ENCODE measurements at places on chromosomes 16 and 17.
A peak's percentile ranks its signal among the peaks of the same experiment; 100 is the strongest.

- DNase-seq, result no peak
These were observed 82.1 kb downstream of the CCT6B start for GRCh38 chr17:34879146-34879545.

DNA sequence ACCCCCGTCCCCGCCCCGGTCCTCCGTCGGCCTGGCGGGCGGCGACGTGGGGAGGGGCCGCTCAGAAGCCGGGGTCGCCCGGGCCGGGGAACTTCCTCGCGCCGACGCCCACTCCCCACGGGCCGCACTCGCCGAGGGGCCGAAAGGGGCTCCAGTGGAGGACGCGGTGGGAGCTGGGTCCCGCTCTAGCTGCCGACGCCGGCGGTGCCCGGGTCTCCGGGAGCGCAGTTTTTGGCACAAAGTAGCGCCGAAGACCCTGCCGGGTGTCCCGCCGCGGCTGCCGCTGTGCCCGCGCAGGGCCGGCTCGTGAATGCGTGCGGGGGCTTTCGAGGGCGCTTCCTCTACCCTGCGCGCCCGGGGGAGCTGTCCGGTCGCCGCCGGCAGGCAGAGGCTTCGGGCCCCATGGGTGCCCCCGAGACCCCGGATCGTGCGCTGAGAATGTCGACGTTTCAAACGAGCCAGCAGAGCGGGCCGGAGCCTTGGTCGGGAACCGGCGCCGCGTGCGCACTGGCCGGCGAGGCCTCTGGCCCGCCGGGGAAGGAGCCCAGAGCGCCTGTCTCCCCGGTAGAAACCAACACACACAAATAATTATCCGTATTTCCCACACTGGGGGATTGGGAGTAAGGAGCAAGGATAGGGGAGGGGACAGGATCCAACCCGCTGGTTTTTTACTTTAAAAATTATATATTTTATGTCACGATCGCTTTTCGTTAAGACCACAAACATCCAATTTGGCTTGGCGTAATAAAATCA lies 46.6 kb upstream of the SLC38A10 start:
- DNase-seq, result peak; percentile 16

DNA sequence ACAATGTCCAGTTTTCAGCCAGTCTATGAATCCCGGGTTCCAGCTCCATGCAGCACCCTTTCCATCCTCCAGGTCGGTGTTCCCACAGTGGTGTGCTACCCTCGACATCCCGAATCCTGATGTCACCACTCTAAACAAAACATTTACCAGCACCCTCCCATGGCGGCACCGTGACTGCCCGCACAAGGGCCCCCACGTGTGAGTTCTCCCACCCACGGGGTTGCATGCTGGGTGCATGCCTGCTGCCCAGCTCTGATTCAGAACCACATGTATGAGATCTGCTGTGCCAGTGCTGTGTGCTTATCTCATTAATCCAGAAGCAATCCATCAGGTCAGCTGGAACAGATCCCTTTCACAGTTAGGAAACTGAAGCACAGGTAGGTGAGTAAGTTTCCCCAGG lies 57.4 kb downstream of the C16orf78 start:
- no peak for DNase-seq

DNA sequence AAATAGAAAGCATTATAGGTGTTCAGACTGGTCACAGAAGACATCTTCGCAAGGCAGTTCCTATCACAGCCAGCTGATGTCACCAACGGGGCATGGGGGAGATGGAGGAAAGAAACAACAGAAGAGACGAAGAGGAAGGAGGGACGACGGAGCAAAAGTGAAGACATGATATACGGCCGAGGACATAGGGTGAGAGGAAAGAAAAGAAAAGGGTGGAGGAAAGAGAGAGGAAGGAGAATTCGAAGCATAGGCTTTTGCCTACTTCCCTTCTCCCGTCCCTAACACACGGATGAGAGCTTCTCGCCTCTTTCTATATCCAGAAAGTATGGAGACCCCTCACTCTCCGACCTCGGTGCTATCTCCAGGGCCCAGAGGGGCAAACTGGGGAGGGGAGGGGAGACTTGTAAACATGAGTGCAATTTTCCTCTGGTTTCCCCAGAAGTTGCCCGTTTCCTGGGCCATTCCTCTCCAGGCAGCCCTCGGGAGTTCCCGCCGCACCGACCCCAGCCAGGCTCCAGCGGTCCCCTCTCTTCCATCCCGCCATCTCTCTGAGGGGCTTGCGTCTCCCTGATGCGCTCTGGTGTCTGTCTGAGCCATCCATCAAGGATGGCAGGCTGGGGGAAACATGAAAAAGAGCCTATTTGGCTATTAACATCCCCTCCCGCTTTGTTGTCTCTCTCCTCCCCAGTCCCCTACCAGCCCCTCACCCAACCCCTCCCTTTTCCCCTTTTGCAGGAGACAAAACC lies 26.0 kb downstream of the COPZ2 start:
- peak; percentile 68 for DNase-seq

- DNase-seq, result peak; percentile 88
These were observed at the start of gene USP7 for GRCh38 chr16:8963821-8964441. Gene USP7 (minus strand): TSS chr16:8963906. CDS start chr16:8963285, 621 bp downstream.

GRCh38 chr16:49754495-49755312 lies 101.2 kb downstream of the ZNF423 start:
- DNase-seq, result peak; percentile 50

DNA sequence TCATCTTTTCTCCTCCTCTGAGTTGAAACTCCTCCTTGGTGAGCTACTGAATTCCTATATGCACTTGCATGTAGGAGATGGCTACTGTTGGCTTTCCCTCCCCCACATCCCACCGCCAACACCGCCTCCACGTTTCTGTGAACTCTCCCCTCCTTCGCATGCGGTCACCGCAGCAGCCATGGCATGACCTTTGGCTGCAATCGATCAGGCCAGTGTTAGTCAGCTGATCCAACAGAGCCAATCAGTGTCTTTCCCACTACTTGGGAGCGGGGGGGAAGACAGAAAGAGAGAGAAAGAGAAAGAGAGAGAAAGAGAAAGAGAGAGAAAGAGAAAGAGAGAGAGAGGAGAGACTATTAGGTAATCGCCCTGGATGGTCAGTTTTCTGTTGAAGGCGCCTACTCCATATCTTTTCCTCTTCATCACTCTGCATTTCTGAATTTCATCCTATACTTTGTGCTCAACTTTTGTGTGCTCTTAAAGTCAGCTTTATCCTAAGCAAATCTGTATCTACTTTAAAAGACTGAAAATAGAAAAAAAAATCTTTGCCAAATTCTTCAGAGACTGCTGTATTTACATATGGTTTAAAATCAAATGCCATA lies 22.7 kb downstream of the ASGR1 start:
- DNase-seq, result no peak

GRCh38 chr17:11917415-11917814 lies 79.9 kb downstream of the ZNF18 start:
- no peak for DNase-seq

GRCh38 chr16:25066426-25066746 lies 45.2 kb upstream of the LCMT1 start:
- DNase-seq, result no peak

GRCh38 chr16:78556421-78556820 lies 457.0 kb downstream of the WWOX start:
- no peak for DNase-seq

GRCh38 chr17:52306314-52306713 lies 147.8 kb upstream of the CA10 start:
- no peak for DNase-seq

DNA sequence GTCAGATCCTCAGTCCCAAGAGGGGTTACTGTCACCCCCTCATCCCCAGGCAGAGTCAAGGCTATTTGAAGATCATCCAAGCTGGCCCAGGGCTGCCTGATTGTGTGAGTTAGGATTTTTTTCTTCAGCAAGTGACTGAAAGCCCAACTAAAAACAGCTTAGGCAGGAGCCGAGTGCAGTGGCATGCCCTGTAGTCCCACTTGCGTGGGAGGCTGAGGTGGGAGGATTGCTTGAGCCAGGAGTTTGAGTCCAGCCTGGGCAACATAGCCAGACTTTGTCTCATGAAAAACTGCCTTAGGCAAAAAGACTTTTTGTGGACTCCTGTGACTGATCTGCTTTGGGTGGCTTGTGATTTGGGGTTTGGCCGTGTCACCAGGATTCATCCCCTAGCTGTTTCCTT lies 19.9 kb downstream of the PGS1 start:
- no peak for DNase-seq

DNA sequence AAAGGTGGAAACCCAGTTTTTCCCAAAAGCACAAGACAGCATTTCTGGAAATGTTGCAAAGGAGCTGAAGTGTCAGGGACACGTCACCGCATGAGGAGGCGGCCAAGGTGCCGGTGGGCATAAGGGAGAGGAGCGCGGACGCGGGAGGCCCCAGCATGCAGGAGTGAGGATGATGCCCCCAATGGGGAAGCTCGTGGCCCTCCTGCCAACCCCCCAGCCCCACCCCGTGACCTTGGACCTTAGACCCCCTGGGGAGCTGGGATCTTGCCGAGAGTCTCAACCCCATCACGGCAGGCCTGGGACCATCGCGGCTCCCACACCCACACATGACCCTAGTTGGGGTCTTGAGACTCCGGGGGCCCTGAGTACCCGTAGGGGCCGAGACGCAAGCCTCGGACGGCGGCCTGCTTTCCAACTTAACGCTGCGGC lies 119.4 kb upstream of the METRNL start:
- no peak for DNase-seq

DNA sequence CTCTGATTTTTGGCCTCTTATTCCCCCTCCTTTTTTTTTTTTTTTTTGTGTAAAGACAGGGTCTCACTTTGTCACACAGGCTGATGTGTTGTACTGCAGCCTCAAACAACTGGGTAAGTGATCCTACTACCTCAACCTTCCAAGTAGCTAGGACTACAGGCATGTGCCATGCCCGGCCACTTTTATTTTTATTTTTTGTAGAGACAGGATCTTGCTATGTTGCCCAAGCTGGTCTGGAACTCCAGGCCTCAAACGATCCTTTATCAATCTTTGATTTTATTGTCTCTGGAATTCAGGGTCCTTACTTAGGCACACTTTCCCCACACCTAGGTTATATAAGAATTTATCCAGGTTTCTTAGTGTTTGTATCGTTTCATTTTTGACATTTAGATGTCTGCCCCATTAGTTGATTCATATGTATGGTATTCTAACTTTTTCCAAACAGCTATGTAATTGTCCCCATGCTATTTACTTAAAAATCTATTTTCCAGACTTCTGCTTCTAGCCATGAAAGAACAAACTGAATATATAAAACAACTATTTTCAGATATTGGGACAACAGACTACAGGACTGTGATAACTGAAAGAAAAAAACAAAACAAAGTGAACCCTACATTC lies 13.9 kb downstream of the CMC2 start:
- DNase-seq, result no peak

GRCh38 chr16:78659668-78660217 lies 560.3 kb downstream of the WWOX start:
- no peak for DNase-seq

- DNase-seq, result no peak
These were observed 5.0 kb downstream of the GCGR start for GRCh38 chr17:81808778-81809555.

DNA sequence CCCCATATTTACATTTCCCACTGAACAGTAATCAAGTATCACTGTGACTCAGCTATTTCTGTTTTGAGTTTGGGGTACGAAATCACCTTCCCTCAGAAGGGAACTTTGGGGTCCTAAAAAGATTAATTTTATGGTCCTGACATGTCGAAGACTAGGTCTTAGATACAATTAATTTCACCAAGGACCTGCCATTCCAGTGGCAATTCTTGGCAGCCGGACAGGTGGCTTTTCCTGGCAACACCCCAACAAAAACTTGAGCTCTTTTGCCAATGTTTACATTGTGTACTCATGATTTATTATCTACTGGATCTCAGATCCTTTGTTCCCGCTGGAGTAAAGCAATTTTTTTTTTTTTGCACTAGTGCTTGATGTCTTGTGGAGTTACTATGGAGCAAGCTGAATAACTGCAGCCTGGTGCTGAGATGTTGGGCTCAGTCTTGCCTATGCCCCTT lies 14.4 kb downstream of the SLFN5 start:
- DNase-seq, result peak; percentile 58

DNA sequence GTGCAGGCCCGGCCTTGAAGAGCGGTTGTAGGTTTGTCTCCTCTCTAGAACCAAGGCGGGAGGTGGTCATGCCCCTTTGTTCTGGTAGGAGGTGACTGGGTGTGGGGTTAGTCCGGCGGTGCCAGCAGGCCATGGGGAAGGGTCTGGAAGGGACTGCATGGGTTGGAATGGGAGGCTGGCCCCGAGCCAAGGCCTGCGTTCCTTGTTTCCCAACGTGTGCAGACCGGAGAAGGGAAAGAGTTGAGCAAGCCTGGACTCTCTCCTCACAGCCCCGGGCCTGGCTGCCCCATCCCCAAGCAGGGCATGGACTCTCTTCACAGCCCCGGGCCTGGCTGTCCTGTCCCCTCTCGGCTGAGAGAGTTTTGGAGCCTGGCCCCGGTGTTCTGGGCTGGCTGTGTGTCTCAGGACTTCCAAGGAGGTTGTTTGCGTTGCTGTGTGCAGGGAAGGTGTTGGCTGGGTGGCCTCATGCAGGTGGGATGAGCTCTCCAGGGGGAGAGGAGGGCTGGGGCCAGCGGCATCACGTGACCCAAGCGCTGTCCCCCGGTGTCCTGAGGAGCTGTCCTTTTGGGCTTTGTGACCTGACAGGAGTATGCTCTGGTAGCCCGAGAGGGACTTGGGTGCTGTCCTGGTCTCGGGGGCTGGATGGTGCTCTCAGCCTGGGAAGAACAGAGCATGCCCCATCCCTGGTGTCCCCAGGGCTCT lies 2.6 kb downstream of the CACNA1H start:
- no peak for DNase-seq

DNA sequence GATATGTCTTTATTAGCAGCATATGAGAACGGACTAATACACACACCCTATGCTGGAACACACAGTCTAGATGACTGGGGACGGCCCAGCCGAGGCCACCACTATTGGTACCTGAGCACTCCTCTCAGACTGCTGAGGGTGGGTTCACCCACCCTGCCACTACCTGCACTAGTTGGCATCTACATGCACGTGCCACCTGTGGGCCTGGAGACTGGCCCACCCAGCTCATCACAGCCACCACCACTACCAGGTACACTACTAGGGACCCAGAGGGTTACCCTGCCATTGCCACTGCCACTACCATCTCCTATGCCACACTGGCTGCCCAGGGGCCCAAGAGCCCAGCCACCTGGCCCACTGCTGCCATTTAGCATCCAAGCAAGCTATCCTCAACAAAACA lies 32.5 kb downstream of the MEAK7 start:
- DNase-seq, result no peak

DNA sequence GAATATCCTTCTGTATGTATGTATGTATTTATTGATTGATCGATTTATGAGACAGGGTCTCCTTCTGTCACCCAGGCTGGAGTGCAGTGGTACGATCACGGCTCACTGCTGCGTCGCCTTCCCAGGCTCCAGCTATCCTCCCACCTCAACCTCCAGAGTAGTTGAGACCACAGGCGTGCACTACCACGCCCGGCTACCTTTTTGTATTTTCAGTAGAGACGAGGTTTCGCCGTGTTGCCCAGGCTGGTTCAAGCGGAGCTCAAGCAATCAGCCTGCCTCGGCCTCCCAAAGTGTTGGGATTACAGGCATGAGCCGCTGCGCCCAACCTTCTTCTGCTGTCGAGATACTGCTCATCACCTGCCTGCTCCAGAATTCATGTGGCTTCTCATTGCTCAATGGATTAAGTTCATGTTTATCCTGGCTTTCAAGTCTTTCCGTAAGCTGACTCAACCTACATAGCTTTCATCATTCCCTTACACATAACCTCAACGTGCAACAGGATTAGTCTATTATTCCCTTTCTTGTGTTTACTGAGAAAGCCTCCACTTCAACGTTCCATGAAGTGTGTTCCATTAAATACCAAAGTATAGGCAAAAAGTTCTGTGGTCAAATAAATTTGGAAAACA lies 13.6 kb downstream of the TAC4 start:
- peak; percentile 20 for DNase-seq
